ENCODE measurements at places on chromosomes 5 and 9. TPM values are rescaled to one million over a fixed set of nuclear protein-coding genes. Genes with fewer than 3 reads are reported as not detected.
A peak's percentile ranks its signal among the peaks of the same experiment; 100 is the strongest.

- H3K27ac ChIP-seq, result no peak overlapping the region
- H3K27me3 ChIP-seq, result no peaks in the 10 kb centered on the region
- no peak for DNase-seq
- H3K4me1 ChIP-seq, result peaks cover 15% of the 10 kb centered on the region
- H3K4me3 ChIP-seq, result no peak overlapping the region
Observed at GRCh38 chr5:96714450-96714849, 52.3 kb downstream of the CAST start.

TRAF1 gene
- total RNA-seq, result 169 TPM

MZB1 gene
- total RNA-seq, result 10.6 TPM

GRCh38 chr9:113882636-113883164, 6.6 kb downstream of the ZNF618 start:
- no peak overlapping the region for H3K27ac ChIP-seq
- peaks cover 13% of the 10 kb centered on the region for H3K4me1 ChIP-seq
- H3K36me3 ChIP-seq, result peaks cover 2% of the 10 kb centered on the region
- DNase-seq, result no peak

DNA sequence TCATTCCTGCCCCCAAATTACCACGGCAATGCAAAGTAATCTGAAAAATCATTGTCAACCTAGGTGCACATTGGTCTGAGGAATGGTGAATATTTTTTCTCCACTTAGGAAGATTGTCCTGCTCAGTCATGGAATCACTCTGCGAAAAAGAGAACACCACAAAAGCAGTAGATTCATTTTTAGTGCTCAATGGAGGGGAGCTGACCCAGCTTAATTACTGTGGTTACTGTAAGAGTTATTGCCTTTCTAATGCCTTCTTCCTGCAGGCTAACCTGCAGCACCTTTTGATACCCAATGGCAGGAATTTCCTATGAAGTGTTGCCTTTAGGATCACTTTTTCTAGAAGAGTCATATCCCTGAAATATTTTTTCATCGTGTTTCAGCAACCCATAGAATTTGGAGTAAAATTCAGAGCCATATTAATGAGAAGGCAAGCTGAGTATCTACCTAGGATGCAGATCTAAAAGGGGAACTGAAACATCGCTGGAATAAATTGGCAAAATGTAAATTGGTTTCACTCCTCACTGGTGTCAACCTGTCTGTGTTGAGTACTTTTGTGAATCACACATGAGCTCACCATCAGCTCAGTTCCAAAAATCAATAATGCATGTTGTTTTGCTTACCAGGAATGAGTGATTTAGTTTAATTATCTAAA, 464.5 kb downstream of the CSNK1G3 start:
- no peak for DNase-seq
- H3K36me3 ChIP-seq, result no peaks in the 10 kb centered on the region
- no peaks in the 10 kb centered on the region for H3K27me3 ChIP-seq
- no peaks in the 10 kb centered on the region for H3K4me1 ChIP-seq

GRCh38 chr9:73548201-73548600, 396.5 kb downstream of the ANXA1 start:
- no peak overlapping the region for H3K27ac ChIP-seq
- H3K4me3 ChIP-seq, result no peak overlapping the region
- H3K36me3 ChIP-seq, result no peaks in the 10 kb centered on the region
- H3K27me3 ChIP-seq, result no peaks in the 10 kb centered on the region

GRCh38 chr9:75918154-75918553, 27.7 kb downstream of the PCSK5 start:
- DNase-seq, result no peak
- H3K27ac ChIP-seq, result no peak overlapping the region
- peaks cover under 1% of the 10 kb centered on the region for H3K36me3 ChIP-seq
- no peaks in the 10 kb centered on the region for H3K27me3 ChIP-seq
- no peak overlapping the region for H3K4me3 ChIP-seq

F2RL1 gene
- 2.9 TPM for total RNA-seq

RORB gene
- total RNA-seq, result 0.02 TPM

ANKRD33B gene
- 10.2 TPM for total RNA-seq

DNA sequence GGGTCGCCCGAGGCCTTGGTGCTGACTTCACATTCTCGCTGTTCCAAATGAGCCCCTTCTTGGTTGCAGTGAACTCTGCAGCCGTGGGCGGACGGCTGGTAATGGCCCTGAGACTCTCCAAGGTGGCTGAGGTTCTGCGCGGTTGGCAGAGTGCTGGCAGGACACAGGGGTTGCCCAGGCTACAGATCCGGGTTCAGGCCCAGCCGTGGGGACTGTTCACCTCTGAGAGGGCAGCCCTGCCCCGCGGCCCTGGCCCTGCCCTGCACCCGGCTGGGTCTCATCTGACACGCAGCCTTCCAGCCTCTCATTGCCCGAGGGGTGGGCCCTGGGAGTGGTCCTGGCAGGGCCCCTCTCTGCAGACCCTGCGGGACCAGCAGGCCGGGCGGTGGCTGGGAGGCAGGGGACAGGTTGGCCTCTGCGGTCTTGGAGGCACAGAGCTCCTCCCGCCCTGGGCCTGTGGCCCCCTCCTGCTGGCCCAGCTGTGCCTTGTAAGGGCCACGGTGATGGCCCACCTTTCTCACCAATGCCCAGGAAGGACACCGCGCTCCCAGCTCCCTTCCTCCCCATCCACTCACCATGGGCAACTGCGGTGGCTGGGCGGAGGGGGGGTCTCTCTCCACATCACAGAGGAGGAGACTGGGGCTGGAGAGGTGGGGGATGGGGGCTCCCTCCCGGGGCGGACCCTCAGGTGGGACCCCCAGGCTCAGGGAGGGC, 51.6 kb downstream of the AHRR start:
- DNase-seq, result no peak
- peaks cover 71% of the 10 kb centered on the region for H3K4me1 ChIP-seq
- H3K4me3 ChIP-seq, result peak overlapping the region; percentile 66

GMCL2 gene
- total RNA-seq, result not detected

TSLP gene
- total RNA-seq, result 1.1 TPM

SARDH gene
- 2.7 TPM for total RNA-seq

PCDHGB5 gene
- total RNA-seq, result 0.26 TPM

FOXI1 gene
- total RNA-seq, result not detected

LCN15 gene
- total RNA-seq, result not detected

DNA sequence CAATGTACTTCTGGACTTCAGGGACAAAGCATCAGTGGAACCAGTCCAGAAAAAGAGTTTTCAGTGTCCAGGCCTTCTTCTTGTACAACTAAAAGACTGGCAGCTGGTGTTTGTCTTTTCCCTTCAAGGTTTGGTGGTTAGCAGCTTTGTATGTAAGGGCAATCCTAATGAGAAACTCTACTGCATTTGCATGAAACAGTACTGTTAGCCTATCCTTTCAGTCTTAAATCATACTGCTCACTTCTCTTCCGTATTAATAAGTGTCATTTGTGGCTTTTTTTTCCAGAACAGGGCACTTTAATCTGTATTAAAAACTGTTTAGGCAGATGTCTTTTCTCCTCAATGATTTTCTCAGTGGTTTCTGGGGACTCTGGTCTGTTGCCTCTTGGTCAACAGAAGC, 48.9 kb downstream of the FAM174A start:
- DNase-seq, result no peak
- H3K4me1 ChIP-seq, result no peaks in the 10 kb centered on the region
- H3K27ac ChIP-seq, result no peak overlapping the region
- H3K4me3 ChIP-seq, result no peak overlapping the region
- peaks cover 12% of the 10 kb centered on the region for H3K36me3 ChIP-seq

CLIC3 gene
- not detected for total RNA-seq

DNA sequence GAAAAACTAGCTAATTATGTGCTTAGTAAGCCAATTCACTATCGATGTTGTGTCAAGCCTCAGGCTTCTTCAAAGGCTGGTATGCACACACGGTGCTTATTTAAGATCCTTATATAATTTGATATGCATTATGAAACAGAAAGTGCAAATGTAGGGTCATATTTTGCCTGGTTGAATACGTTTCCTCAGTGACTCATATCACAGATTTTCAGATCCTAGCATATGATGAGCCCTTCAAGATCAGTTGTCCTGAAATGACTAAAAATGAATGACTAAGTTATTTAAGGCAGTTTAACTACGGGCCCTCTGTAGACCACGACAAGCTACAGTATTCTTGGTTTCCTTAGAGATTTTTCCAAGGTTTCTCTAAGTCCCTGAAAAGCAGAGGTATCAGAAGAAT, 778.3 kb downstream of the PRELID2 start:
- no peaks in the 10 kb centered on the region for H3K36me3 ChIP-seq
- H3K4me3 ChIP-seq, result no peak overlapping the region
- H3K4me1 ChIP-seq, result no peaks in the 10 kb centered on the region
- DNase-seq, result no peak
- H3K27me3 ChIP-seq, result no peaks in the 10 kb centered on the region

DNA sequence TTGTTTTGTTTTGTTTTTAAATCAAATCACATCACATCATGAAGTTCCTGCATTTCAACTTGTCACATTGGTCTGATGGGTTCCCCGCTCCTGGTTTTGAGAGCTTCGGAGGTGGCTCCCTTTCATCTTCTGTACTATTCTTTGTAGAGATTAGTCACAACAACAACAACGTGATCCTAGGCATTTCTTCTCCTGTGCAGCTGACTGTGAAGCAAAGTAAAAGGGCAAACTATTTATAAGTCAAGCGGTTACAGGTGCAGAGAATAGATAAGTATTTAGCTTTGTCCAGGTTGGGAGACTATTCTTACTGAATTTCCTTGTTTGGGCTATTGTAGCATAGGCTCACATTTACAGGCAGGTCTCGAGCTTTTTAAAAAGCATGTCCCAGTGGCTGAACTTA, 197.7 kb upstream of the CDKN2B start:
- peaks cover 8% of the 10 kb centered on the region for H3K27me3 ChIP-seq
- no peak for DNase-seq
- no peak overlapping the region for H3K27ac ChIP-seq
- H3K36me3 ChIP-seq, result peaks cover 2% of the 10 kb centered on the region

DNA sequence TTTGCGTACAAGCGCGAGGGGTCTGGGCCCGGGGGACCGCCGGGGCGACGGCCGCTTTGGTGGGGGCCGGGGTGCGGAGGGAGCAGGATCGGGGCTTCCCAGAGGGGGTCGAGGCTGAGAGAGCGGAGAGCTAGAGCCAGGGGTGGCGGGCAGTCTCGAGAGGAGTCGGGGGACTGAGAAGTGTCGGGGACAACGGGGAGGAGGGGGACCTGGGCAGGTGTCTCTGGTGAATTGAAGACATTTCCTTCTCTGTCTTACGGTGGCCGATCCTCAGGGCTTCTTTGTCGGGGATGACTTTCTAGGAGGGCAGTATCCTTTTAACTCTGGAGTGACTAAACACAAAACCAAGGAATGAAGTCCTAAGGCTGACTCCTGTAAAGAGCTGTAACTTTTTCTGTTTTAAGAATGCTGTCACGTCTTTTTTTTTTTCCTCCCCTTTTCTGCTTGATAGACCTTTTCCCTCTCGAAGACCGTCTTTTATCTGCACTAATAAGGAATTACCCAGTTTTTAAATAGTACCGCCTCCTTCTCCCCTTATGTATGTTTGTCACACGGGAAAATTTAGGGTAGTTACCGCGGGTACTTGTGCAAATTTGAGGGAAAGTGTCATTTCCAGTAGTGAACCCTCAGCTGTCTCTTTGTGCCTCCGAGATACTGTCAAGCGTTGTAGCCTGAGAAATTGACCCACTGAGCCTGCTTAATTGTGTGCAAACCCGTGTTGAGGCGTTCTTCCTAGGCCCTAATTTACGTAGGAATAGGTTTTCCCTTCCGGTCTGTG, 822 bp downstream of the DENND4C start:
- H3K4me1 ChIP-seq, result peaks cover 19% of the 10 kb centered on the region
- no peak overlapping the region for H3K4me3 ChIP-seq
- no peaks in the 10 kb centered on the region for H3K27me3 ChIP-seq
- DNase-seq, result no peak

DNA sequence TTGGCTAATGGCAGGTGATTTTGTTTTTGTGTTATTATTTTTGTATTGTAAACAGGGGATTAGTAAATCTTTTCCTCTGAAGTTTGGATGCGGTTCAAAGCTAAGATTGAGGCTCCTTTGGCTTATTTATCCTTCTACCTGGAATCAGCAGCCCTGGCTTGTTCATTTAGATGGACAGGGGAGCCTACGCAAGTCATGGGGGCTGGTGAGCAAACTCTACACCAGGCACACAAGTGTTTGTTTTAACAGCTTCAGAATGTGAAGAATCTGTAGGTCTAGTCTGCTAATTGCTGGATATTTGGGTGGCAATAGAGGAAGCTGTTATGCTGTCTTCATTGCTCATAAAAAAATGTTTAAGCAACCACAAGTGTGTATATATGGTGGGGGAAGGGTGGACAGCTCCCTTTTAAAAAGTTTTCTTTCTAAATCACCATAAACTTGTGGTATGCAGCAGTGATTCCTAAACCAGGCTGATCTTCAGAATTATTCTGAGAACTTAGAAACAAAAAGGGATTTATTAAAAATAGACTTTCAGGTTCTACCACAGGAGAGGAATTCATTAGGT, 20.7 kb downstream of the ZNF462 start:
- no peaks in the 10 kb centered on the region for H3K4me1 ChIP-seq
- H3K27me3 ChIP-seq, result no peaks in the 10 kb centered on the region
- no peak overlapping the region for H3K4me3 ChIP-seq
- no peak for DNase-seq
- no peak overlapping the region for H3K27ac ChIP-seq

GRCh38 chr5:132257131-132258101, at the start of gene PDLIM4:
PDLIM4 (plus strand) TSS chr5:132257696; CDS start chr5:132257735, 39 bp downstream.
- no peak within 1 kb of the TSS for H3K27ac ChIP-seq
- H3K4me3 ChIP-seq, result peak within 1 kb of the TSS; percentile 29
- peaks cover 18% of the 10 kb centered on the region for H3K4me1 ChIP-seq
- DNase-seq, result no peak

DNA sequence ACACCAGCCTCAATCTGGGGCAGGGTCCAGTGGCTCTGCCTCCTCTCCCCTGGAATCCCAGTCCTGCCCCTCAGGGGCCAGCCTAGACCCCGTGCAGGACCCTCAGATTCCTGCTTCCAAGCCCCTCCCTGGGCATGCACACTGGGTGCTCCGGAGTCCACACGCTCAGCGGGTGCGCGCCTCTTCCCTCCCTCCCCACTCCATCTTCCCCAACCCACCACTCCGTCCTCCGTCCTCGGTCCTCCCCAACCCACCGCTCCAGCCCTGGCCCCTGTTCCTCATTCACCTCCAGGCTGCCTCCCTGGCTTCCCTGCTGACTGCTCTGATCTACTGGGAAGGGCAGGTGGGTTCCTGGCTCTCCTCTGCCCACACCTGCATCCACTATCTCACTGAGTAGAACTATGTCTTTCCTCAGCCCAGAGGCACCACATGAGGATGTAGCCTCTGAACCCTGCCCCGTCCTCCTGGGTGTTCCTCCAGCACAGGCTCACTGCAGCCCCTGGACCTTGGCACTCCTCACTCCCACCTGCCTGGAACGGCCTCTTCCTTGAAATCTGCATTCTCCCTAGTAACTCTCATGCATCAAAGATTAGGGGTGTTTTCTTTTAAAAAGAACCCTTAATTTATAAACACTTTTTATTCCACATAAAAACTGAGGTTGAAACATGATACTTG, 92.8 kb downstream of the CAMSAP1 start:
- peaks cover 6% of the 10 kb centered on the region for H3K4me1 ChIP-seq
- no peak for DNase-seq
- H3K27me3 ChIP-seq, result no peaks in the 10 kb centered on the region
- peaks cover 16% of the 10 kb centered on the region for H3K36me3 ChIP-seq
- H3K4me3 ChIP-seq, result no peak overlapping the region
- H3K27ac ChIP-seq, result no peak overlapping the region

COL5A1 gene
- total RNA-seq, result 0.24 TPM

All from activated naive CD8-positive, alpha-beta T cell treated with anti-CD3 and anti-CD28 coated beads for 36 hours (primary cell).